ENCODE measurements at places on chromosomes 6 and 20.

DNA sequence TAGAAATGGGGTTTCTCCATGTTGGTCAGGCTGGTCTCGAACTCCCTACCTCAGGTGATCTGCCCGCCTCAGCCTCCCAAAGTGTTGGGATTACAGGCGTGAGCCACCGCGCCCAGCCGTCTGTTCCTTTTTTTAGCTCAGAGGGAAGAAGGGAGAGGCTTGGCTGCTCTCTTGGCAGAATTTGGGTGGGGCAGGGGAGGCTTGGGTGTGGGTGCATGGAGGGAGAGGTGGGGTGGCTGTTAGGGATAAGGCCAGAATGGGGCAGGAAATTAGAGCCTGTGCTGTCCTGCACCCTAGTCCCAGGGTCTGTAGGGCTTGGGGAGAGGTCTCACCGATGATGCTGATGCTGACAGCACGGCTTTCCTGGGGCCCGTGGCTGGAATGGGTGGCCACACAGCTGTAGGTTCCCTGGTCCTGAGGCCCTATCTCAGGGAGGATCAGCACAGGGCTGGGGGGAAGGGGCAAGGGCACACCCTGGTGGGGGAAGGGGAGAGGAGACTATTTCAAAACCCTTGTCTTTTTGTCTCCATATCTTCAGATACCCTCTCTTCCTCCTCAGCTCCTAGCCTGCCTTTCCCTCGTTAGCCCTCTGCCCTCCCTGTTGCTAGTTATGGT is 2.0 kb downstream of the AGER start:
- no peak for DNase-seq

- no peak for DNase-seq
These were observed 8.6 kb downstream of the ADTRP start for GRCh38 chr6:11769811-11770545.

DNA sequence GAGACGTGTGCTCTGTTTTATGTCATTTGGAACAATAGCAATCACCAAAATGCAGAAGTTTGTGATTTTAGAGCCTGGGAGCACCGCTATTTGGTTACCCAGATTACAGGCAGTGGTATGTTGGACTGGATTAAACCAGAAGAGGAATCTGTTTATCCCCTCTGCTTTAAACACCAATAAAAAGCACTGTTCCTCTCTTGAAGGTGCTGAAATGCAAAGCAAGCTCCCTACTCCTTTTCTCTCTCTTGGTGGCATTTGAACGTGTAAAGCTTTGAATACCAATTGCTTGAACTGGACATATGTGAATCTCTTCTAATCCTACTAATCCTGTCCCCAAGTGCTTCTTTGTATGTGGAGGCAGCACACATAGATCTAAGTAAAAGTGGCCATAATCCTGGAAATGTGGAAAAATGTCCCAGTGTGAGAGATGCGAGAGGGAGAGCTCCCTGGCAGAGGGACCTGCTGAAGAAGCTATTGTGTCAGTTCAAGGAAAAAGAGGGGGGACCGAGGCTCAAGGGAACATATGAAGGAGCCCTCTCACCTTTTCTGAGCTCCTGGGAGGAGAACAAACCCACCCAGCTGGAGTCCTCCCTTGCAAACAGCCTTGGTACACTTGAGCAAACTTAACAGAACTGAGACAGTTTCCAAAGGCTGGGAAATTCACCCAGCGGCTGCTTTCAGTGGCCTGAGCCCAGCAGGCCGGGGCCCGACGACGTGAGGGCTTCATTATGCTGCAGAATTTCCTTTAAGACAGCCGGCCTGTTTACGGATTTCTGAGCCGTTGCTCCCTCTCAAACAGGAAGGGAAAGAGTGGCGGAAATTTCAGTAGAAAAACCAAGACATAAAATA is 18.8 kb upstream of the OLIG3 start:
- no peak for DNase-seq

GRCh38 chr20:38094373-38094891 is 60.9 kb downstream of the RPRD1B start:
- no peak for DNase-seq

GRCh38 chr6:29629571-29629970 is 3.4 kb downstream of the GABBR1 start:
- DNase-seq: no peak

- no peak for DNase-seq
These were observed 132.8 kb downstream of the FNDC1 start for GRCh38 chr6:159301810-159302593.

- DNase-seq: no peak
These were observed 1233.0 kb upstream of the EYS start for GRCh38 chr6:66940003-66940402.

Data from activated naive CD4-positive, alpha-beta T cell (primary cell).